Colonic mucosa (tissue), 4 donors: ENCODE measurements at places on chromosomes 3 and 15. TPM values are rescaled to one million over a fixed set of nuclear protein-coding genes. Genes with fewer than 3 reads are reported as not detected.
A peak's percentile ranks its signal among the peaks of the same experiment; 100 is the strongest.

DNA sequence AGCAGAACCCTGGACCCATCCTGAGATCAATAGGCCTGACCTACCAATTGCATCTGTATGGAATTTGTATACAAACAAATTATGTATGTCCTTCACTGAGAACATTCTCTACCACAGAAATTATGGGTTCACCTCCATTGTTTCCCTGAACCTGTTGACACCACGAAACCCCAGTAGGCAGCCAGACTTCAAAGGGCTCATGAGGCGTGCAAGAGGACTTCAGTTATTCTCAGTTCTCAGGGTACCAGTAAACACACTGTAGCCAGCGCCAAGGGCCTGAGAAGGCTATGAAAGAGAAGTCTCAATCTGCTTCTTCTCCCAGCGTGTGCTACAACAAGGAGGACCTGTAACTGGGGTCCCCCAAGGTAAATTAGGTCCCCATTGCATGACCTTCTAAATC lies 254.9 kb upstream of the GOLGA6L4 start:
- H3K4me3 ChIP-seq, result no peak overlapping the region
- H3K27me3 ChIP-seq, result no peaks in the 10 kb centered on the region
- H3K27ac ChIP-seq, result no peak overlapping the region
- no peak for DNase-seq

- H3K27ac ChIP-seq, result no peak overlapping the region
- no peaks in the 10 kb centered on the region for H3K4me1 ChIP-seq
- no peaks in the 10 kb centered on the region for H3K36me3 ChIP-seq
- no peak for DNase-seq
- no peak overlapping the region for H3K4me3 ChIP-seq
- H3K27me3 ChIP-seq, result no peaks in the 10 kb centered on the region
These were observed 428.3 kb downstream of the GABRG3 start for GRCh38 chr15:27399241-27399640.

Gene STRIT1
- total RNA-seq, result not detected

DNA sequence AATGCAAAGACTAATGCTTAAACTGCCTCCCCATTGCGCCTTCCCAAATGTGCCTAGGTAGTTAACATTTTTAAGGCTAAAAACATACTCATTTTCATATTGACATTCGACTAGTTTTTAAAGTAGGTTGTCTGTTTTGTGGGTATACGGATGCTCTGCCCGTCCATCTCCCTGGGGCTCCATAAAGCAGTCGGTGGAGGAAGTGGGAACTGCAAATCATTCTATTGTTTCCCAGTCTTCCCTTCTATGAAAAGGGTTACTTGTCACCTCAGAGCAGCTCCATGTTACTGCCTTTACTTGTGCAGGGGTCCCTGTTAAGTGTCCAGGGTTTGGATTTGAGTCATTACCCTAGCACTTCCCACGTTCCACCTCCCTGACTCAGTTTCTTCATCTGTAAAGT lies 10.9 kb downstream of the CHCHD6 start:
- no peaks in the 10 kb centered on the region for H3K27me3 ChIP-seq
- H3K4me1 ChIP-seq, result no peaks in the 10 kb centered on the region
- no peaks in the 10 kb centered on the region for H3K36me3 ChIP-seq
- H3K4me3 ChIP-seq, result no peak overlapping the region

Gene MED12L
- total RNA-seq, result 1.3 TPM

DNA sequence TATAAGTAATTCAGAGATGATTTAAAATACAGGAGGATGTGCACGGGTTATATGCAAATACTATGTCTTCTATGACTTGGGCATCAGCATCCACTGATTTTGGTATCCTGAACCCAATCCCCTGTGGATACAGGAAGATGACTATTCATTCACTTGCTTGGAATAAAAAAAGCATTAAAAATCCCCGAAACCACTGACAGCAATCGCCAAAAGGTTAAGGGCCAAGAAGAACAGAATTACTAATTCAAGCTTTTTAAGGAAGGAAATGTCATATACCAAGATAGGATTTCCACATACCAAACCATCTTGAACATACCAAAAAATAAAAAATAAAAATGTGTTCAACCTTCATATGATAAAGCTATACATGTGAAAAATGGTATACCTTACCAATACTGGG lies 93.7 kb downstream of the DLG1 start:
- H3K4me3 ChIP-seq, result no peak overlapping the region
- H3K36me3 ChIP-seq, result no peaks in the 10 kb centered on the region
- H3K4me1 ChIP-seq, result no peaks in the 10 kb centered on the region
- no peaks in the 10 kb centered on the region for H3K27me3 ChIP-seq
- H3K27ac ChIP-seq, result no peak overlapping the region
- DNase-seq, result no peak

Gene SPTBN5
- total RNA-seq, result 0.72 TPM

Gene CHRD
- 2.0 TPM for total RNA-seq

Gene SCG3
- 2.0 TPM for total RNA-seq

Gene CCR2
- total RNA-seq, result 3.0 TPM

Gene CD96
- total RNA-seq, result 2.8 TPM

DNA sequence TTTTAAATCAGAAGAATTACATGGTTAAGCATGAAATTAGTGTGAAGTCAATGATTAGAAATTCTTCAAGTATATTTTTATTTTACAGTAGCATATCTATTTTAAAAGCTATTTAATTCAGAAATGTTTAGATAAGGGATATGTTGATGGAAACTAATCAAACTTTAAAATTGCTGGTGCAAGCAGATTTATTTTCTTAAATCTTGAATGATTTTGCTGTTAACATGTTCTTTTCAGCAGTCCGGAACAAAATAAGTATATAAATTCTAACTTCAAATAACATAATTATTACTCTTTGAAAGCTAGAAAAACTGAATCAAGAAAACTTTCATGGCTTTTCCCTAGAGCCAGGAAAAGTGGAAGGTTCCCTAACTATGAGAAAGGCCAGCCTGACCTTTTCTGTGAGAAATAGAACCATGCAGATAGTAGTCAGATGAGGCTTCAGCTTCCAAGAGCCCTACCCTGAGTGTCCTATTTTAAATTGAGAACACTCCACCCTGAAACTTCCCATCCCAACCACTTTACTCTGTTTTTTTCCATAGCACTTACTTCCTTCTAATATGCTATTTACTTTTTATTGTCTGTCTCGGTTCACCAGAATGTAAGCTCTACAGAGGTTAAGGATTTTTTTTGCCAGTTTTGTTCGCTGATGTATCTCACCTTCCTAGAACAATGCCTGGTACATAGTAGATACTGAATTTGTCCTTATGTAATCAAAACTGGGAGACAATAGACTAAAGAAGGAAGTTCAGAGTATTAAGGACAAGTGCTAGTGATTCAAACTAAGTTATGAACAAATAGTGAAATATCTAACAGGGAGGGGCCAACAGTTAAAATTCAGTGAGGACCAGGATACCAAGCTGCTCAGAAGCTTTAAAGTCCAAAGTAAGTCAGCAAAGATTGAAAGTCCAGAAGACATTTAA lies 66.8 kb downstream of the CD200R1L start:
- no peak for DNase-seq
- no peaks in the 10 kb centered on the region for H3K36me3 ChIP-seq
- H3K4me1 ChIP-seq, result no peaks in the 10 kb centered on the region
- H3K4me3 ChIP-seq, result no peak overlapping the region
- no peak overlapping the region for H3K27ac ChIP-seq

DNA sequence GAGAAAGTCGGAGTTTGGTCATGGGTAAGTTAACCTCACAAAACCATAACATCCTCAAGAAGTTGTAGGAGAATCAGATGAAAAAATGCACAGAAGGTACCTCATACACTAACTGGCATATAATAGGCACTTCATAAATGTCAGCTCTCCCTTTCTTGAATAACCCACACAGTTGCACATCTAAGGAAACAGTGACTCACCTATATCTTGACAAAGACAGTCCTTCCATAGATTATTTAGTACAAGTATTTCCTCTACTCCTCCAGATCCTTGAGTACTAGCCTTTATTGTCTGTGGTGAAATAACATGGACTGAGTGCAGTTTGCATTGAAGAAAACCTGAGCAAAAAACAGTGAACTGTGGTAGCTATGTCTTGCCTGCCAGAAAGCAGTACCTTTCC lies 46.6 kb downstream of the MAGI1 start:
- no peaks in the 10 kb centered on the region for H3K27me3 ChIP-seq
- no peak for DNase-seq

GRCh38 chr3:169610888-169611291 lies 52.6 kb downstream of the MECOM start:
- H3K4me1 ChIP-seq, result no peaks in the 10 kb centered on the region
- H3K27me3 ChIP-seq, result no peaks in the 10 kb centered on the region
- H3K36me3 ChIP-seq, result no peaks in the 10 kb centered on the region
- H3K27ac ChIP-seq, result no peak overlapping the region

DNA sequence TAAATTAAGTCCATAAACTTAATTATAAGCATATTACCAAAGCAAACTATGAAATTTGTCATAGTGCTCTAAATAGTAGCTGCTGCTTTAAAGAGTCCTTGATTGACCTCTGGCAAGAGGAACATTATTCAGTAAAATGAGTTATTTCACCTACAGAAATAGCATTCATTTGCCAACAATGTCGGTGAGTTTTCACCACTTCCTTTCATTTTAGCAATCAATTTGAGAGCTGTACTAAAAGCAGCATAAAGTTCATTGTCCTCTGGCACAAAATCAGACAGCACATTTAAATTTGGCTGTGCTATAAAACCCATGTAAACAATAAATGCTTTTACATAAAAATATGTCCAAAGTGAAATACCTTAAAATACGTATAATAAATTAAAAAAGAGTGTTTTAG lies 1515.7 kb downstream of the SI start:
- no peak overlapping the region for H3K27ac ChIP-seq
- no peaks in the 10 kb centered on the region for H3K36me3 ChIP-seq
- no peaks in the 10 kb centered on the region for H3K4me1 ChIP-seq
- no peaks in the 10 kb centered on the region for H3K27me3 ChIP-seq
- no peak overlapping the region for H3K4me3 ChIP-seq

DNA sequence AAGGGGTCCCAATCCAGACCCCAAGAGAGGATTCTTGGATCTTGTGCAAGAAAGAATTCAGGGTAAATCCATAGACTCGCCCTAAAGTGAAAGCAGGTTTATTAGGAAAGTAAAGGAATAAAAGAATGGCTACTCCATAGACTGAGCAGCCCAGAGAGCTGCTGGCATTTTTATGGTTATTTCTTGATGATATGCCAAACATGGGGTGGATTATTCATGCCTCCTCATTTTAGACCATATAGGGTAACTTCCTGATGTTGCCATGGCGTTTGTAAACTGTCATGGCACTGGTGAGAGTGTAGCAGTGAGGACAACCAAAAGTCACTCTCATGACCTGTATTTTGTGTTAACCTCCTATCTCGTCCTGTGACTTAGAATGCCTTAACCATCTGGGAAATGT lies 142.2 kb downstream of the DOCK3 start:
- H3K36me3 ChIP-seq, result no peaks in the 10 kb centered on the region
- no peak overlapping the region for H3K4me3 ChIP-seq
- H3K4me1 ChIP-seq, result no peaks in the 10 kb centered on the region
- no peak overlapping the region for H3K27ac ChIP-seq
- DNase-seq, result no peak

GRCh38 chr3:10852066-10852808 lies 36.2 kb downstream of the SLC6A11 start:
- no peaks in the 10 kb centered on the region for H3K4me1 ChIP-seq
- no peak for DNase-seq
- H3K36me3 ChIP-seq, result no peaks in the 10 kb centered on the region

DNA sequence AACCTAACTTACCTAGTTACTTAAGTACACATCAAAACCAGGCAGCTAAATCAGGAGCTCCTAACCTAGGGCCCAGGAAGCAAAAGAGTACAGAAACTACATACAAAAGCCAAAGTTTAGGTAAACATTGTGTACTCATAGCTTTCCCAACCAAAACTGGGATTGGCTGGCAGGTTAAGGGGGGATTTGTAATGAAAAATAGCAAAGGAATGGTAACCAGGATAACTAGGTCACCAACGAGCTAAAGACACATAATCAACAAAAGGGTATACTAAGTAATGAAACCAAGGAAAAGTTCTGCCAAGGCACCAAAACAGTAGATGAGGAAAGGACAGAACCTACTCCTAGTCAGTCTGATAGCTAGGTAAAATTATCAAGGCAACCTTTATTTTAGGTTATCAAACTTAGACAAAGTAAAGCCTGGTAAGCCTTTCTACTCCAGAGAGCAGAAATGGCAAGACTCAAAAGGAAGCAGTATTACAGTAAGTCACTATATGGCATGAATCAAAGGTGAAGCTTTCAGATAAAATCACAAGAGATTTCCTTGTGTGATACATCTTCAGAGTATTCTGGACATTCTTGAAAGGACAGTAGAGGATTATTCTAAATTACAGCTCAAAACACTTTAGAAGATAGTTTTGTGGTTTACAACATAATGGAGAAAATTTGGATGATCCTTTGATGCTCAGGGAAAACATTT lies 10.2 kb downstream of the TRA2B start:
- no peaks in the 10 kb centered on the region for H3K27me3 ChIP-seq
- no peak for DNase-seq
- H3K4me1 ChIP-seq, result peaks cover 35% of the 10 kb centered on the region
- peak overlapping the region; percentile 67 for H3K27ac ChIP-seq
- H3K36me3 ChIP-seq, result peaks cover 21% of the 10 kb centered on the region
- no peak overlapping the region for H3K4me3 ChIP-seq

GRCh38 chr15:27582726-27583410 lies 516.2 kb downstream of the OCA2 start:
- no peak for DNase-seq
- H3K4me1 ChIP-seq, result no peaks in the 10 kb centered on the region
- H3K27me3 ChIP-seq, result no peaks in the 10 kb centered on the region
- no peak overlapping the region for H3K4me3 ChIP-seq
- H3K36me3 ChIP-seq, result no peaks in the 10 kb centered on the region

Gene LRRC31
- 66.0 TPM for total RNA-seq

Gene RLBP1
- not detected for total RNA-seq

Gene PCSK6
- 29.9 TPM for total RNA-seq

Gene PLCB2
- 5.7 TPM for total RNA-seq

- no peak overlapping the region for H3K4me3 ChIP-seq
- no peaks in the 10 kb centered on the region for H3K27me3 ChIP-seq
- H3K27ac ChIP-seq, result no peak overlapping the region
- H3K36me3 ChIP-seq, result no peaks in the 10 kb centered on the region
- H3K4me1 ChIP-seq, result no peaks in the 10 kb centered on the region
- no peak for DNase-seq
These were observed 102.5 kb downstream of the MESD start for GRCh38 chr15:80887148-80887547.

Gene ITIH1
- total RNA-seq, result not detected

DNA sequence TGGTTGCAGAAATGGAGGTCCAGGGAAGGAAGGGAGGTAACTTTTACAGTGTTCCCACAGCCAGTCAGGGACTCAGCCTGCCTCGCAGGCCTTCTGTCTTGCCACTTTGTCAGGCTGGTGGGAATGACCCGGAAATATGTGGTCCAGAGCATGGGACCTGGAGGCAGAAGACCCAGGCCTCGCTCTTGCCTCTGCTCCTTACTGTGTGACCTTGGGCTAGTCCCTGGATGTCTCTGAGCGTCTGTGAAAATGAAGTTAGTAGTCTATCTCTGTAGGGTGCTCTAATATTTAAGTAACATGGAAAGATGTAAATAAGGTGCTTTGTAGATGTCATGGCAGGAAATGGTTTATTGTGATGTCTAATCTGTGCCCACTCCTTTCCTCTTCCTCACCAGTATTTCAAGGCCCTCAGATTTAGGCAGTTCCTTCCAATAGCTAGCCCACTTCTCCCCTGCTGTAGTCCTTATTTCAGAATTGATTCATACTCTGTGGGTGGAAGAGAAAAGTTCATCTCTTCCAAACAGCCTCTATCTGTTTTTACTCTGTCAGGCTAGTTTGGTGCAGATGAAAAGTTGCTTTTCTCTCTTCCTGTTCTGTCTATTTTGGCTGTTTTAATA lies 9.1 kb downstream of the CORO2B start:
- H3K4me3 ChIP-seq, result no peak overlapping the region
- no peak overlapping the region for H3K27ac ChIP-seq
- no peaks in the 10 kb centered on the region for H3K4me1 ChIP-seq
- H3K27me3 ChIP-seq, result no peaks in the 10 kb centered on the region
- no peak for DNase-seq
